NCI-H1105 treated with DMSO at 0.1 percent for 48 hours (cell line): ENCODE measurements at places on chromosomes 7 and 10.

- no peak for DNase-seq
Measured at GRCh38 chr7:36048141-36048901, 104.7 kb upstream of the EEPD1 start.

DNA sequence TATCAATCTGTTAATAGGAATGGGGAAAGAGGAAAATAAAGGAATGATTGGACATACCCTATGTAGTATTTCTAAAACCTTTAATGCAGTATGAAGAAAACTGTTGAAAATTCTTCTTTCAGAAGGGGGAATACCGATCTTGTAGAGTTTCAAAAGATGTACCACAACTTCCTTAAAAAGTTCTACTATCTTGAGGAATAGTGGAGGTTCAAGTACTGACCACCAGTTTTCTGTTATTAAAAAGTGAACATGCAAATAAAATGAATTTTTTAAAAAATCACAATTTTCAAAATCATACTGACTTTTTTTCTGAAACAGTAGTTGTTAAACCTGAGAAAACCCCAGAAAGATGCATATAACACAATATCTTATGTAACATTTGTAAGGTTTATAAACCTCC lies 86.5 kb downstream of the HERC4 start:
- no peak for DNase-seq

GRCh38 chr10:50345545-50345944 lies 94.2 kb upstream of the ASAH2 start:
- no peak for DNase-seq

DNA sequence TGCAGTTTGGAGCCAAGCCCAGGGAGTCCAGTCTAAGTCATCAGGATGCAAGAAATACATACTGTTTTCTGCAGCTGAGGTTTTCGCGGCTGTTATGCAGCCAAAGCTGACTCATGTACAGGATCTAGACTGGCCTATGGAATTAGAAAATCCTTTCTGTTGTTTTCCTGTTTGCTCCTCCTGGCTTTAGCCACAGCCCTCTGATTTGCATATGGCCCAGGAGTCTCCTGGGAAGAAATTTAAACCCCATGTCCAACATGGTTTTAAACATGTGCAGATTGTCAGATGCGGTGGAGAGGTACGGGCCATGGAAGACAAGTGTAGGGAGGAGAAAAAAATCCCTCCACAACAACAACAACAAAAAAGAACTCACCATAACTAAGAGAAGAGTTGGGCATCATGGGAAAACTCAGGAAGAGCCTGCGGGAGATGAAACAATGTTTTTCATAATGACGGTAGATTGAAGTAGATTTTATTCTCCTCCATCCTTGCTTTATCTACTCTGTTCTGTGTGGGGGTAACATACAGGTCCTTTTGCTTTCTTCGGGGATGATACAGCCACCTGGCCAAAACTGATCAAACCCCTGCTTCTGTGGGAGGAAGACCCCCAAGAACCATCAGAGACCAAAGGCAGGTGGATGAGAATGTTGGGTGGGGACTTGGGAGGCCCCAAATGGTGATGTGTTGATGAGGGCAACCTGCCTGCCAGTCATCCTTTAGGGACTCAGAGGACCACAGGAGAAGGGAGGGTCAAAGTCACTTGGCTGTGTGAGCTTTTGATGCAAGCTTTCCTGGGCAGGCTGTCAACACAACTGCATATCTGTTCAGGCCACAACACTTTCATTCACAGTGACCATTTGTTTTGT lies 29.8 kb upstream of the GNA12 start:
- DNase-seq: no peak

- DNase-seq: peak; percentile 34
Measured at GRCh38 chr10:93816123-93816747, 58.5 kb downstream of the LGI1 start.

- no peak for DNase-seq
Measured at GRCh38 chr10:117551330-117552155, 9.0 kb downstream of the EMX2 start.

DNA sequence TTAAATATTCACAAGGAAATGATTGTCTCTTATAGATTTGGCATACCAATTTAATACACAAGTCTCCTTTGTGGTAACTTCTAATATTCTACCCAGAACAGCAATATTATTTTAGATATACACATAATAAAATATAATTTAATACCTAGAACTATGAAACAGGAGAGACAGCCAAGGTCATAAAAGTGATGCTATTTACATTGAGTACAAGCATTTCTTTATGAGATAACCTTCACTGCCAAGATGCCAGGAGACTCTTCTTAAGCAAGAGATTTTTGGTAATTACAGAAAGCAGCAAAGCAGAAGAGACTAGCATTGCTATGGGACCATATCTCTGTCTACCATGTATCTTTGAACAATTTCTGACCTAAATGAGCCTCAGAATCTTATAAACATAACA lies 764.6 kb upstream of the GHITM start:
- no peak for DNase-seq

- no peak for DNase-seq
Measured at GRCh38 chr7:83155407-83155806, 7.3 kb downstream of the PCLO start.

DNA sequence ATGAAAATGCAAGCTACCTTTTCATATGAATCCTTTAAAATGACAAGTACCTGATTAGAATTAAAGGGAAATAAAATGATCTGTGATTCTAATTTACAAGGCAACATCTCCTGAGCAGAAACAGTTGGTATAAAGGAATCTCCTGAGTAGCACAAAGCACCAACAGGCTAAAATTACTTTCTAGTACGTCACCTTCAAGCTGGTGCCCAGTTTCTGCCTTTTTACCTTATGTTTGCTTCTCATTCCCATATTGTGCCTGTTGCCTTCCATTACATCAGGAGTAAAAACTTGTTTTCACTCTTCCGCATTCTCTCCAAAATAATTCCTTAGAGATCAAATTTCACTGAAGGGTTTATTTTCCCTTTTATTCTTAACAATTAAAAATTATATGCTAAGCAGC lies 587.1 kb upstream of the KCND2 start:
- DNase-seq: no peak

DNA sequence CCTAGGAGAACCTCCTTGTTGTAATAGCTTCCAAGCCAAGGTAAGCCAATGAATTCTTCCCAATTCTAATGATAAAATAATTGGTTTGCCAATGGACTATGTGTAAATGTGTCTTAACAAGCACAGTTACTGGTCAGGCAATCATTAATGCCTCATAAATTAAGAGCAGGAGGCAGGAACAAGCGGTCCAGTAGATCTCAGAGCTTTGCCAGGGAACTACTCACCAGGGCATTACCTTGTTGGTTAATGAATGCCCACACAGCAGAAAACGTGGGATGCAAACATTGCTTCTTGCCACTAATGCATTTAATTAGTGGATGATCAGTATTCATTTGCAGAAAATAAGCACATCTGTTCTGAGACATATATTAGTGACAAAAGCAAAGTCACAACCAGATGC lies 26.7 kb upstream of the ZNF800 start:
- no peak for DNase-seq

GRCh38 chr10:126122881-126123280 lies 226.5 kb downstream of the FANK1 start:
- no peak for DNase-seq

- DNase-seq: no peak
Measured at GRCh38 chr7:36961693-36962092, 237.4 kb upstream of the AOAH start.

GRCh38 chr7:50339990-50340500 lies 35.5 kb downstream of the IKZF1 start:
- no peak for DNase-seq

DNA sequence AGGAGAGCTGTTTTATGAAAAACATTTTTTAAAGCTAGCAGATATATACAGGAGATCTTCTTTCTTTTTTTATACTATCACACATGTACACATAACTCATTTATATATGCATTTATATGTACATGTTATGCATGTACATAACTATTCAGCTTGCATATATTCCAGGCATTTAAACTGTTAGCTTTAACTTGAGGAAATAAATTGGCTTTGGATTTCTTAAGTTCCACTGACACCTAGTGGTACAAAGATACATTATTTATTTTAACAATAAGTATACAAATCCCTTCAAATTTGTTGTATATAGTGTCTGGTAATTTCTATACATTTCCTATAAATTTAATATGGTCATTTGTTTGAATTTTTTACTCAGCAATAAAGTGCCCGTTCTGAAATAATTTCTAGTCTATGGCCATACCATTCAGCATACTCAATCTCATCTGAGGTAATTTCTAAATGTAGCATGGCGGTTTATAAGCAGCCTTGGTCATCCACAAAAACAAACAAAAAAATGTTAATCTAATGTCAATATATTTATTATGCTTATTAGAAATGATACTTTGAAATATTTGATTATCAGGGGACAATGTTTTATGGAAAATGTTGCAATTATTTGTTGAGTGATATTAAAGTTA lies 11.6 kb downstream of the ZDHHC6 start:
- DNase-seq: peak; percentile 1

DNA sequence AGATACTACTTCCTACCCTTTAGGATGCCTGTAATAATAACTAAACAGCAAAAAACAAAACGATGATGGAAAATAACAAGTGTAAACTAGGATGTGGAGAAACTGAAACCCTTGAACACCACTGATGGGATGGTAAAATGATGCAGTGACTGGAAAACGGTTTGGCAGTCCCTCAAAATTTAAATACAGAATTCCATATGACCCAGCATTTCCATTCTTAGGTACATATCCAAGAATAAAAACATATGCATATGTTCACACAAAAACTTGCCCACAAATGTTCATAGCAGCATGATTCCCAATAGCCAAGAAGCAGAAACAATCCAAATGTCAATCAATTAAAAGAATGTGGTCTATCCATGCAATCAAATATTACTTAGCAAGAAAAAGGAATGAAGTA lies 25.8 kb downstream of the SMURF1 start:
- DNase-seq: no peak

GRCh38 chr7:42096681-42097561 lies 140.1 kb downstream of the GLI3 start:
- DNase-seq: no peak

DNA sequence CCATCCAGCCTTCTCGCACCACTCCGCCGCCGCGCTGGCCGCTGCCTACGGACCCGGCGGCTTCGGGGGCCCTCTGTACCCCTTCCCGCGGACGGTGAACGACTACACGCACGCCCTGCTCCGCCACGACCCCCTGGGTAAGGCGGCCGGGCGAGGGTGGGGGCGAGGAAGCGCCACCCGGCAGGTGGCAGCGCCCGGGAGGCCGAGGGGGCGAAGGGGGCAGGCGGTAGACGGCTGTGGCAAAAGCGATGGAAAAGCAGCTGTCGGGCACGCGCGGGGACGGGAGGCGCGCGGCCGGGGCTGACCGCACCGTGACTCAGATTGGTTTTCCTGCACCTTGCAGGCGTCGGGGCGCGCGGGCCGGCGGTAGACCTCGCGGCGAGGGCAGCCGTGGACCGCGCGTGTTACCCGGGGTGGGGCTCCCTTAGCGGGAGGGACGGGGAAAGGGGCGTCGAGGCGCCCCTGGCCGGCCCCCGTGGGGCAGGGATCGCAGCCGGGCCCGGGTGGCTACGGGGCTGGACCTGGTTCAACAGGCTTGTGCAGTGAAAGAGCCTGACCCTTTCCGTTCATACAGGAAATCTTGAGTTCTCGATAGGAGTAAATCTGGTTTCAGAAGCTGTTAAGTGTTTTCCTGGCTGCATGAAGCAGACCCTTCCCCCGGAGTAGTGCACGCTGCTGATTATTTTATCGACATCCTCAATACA lies 608 bp downstream of the HHEX start:
- DNase-seq: peak; percentile 10

GRCh38 chr10:101772017-101772894 lies 3.7 kb downstream of the FGF8 start:
- no peak for DNase-seq

GRCh38 chr7:71912476-71912875 lies 499.7 kb downstream of the CALN1 start:
- DNase-seq: no peak

GRCh38 chr7:50552921-50553320 lies 12.3 kb downstream of the DDC start:
- no peak for DNase-seq

DNA sequence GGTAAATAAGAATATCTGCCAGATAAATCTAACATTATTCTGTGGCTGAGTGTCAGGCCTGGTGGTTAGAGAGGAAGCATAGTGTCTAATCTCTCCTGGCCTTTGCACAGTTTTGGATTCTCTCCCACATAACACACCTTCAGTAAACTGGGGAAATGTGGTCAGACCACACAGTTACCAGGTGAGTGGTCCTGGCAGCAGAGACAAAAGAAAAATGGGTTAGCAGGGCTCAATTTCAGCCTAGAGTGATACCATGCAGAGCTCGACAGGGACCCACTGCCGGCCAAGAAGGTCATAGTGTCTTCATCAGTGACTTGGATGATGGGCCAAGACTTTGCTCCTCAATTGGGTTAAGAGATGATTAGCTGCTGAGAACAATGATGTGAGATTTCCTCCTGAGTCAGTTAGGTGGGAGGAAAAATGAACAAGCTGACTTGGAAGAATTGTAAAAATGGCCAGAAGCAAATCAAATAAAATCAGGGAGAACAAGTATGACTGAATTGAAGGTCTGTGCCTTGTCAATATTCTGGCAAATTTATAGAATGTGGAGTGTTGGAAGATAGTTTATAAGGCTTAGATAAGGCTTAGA lies 69.2 kb upstream of the EFCAB10 start:
- DNase-seq: no peak

DNA sequence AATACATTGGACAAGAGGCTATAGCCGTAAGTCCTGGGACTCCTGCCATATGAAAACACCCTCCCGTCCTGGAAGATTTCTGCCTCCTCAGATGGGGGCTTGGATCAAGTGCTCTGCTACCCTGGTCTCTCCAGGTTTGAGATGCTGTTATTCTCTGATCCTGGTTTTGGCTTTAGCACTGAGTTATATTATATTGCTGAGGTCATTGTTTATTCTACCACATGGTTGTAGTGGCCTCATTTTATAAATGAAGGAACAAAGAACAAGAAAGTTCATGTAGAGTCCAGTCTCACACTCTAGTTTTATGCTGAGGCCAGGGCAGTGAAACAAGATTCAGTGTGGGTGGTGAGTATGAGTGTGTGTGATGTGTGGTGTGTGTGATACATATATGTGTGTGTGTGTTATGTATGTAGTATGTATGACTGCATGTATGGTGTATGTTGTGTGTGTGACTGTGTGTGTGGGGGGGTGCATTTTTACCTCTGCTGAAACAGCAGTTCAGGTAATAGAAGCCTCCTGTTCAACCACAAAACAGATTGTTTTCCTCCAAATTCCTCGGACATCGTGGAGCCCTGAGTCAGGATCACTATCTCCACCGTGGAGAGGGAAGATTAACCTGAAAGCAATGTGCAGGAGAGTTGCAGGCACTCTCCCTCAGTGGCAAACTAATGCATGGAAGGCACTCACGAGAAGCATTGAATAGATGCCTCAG lies 80.7 kb downstream of the C7orf25 start:
- DNase-seq: no peak

GRCh38 chr10:121357401-121357800 lies 240.8 kb downstream of the FGFR2 start:
- DNase-seq: no peak

DNA sequence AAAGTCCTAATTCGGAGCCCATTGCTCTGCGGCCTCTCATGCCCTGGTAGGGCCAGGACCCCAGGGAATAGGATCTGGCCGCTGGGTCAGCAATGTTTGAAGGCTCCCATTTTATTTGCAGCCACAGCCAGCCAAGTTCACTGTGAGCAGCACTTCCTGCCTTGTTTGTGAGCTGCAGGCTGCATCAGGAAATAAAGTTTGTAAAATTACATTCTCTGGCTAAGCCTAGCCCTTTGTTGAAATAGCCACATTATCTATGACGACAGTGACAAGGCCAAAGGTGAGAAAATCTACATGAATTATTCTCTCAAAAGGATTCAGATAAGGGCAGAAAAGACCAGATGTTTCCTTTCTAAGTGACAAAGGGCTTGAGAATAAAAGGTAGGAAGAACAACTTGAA lies 23.7 kb upstream of the ITGB1 start:
- no peak for DNase-seq

GRCh38 chr7:150439967-150440366 lies 10.5 kb upstream of the GIMAP8 start:
- DNase-seq: no peak
